Stimulated activated CD8-positive, alpha-beta memory T cell treated with anti-CD3 and anti-CD28 coated beads, Interleukin-15, amount 100 ng/mL, for 48 hours (primary cell): ENCODE measurements at places on chromosomes 1 and 21.
A peak's percentile ranks its signal among the peaks of the same experiment; 100 is the strongest.

- DNase-seq = no peak
These were observed 31.6 kb upstream of the KIF1B start for GRCh38 chr1:10178597-10179405.

- no peak for DNase-seq
These were observed 13.9 kb downstream of the SERTAD4 start for GRCh38 chr1:210246447-210246846.

DNA sequence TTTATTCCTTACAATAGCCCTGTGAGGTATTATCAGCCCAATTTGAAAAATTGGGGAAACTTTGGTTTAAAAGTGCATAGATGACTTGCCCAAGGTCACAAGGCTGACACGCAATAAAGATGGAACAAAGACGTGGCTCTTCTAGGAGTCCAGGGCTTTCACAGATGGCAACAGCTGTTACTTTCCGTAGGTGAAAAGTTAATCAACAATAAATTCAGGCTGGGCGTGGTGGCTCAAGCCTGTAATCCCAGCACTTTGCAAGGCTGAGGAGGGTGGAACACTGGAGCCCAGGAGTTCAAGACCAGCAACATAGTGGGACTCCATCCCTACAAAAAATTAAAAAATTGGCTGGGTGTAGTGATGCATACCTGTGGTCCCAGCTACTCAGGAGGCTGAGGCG, 87.8 kb upstream of the ATF3 start:
- no peak for DNase-seq

DNA sequence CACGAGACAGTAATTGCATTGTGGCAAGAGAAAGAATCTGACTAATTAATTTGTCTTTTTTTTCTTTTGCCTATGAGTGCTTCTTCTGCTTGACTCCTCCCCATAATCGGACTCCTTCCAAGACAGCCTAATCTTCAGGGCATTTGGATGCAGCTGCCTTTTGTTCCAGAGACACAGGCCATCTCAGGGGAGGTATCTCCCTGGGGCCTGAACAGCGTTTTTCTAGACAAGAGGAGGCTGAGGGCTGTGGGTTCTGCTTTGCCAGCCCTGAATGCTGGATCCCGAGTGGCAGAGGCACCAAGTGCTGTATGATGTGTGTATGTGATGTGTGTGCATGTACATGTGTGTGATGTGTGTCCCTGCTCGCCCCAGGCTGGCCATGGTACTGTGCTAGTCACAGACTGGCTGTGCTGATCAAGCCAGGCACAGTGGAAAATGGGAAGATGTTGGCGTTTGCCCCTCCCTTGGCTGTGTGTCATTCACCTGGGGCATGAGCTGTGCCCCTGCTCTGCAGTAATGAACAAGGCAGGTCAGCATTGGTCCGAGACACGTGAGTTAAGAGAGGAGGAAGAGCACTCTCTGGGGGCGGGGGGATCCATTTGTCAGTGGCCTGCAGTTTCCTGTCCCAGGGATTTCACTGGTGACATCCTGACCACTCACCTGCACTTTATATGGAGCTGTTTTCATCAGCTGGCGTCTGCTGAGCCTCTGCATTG, 77.2 kb downstream of the ADARB1 start:
- DNase-seq = no peak

DNA sequence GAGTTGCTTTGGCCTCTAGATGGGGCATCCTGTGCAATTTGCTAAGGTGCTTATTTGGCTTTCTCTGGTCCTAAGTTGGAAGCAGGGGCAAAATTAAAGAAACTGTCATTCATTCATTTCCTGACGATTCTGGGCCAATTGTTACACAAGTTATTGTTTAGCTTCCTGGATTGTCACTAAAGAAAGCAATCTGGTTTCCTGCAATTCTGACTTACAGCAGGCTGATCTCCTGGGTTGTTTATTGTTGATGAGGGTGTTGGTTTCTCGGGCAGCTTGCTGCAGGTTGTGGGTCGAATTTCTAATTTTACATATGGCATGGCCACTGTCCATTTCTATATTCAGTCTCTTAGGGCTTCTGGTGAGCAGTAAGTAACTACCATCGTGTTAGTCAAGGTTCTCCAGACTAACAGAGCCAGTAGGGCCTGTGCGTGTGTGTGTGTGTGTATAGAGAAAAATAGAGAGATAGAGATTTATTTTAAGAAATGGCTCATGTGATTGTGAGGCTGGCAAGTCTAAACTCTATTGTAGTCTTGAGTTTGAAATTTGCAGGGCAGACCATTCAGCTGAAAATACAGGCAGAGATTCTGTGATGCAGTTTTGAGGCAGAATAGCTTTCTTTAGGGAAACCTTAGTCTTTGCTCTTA, 30.4 kb downstream of the CTH start:
- no peak for DNase-seq

GRCh38 chr1:107430540-107431228, 289.8 kb downstream of the NTNG1 start:
- DNase-seq = no peak

- no peak for DNase-seq
These were observed 42.7 kb downstream of the GJA5 start for GRCh38 chr1:147717706-147718097.

- DNase-seq = no peak
These were observed 185.9 kb downstream of the SLC45A1 start for GRCh38 chr1:8503842-8504241.

- no peak for DNase-seq
These were observed 62.6 kb downstream of the ABL2 start for GRCh38 chr1:179166663-179167417.

- no peak for DNase-seq
These were observed 26.5 kb downstream of the APP start for GRCh38 chr21:26144031-26144430.

GRCh38 chr1:44553127-44553758, 121.0 kb downstream of the TMEM53 start:
- no peak for DNase-seq

DNA sequence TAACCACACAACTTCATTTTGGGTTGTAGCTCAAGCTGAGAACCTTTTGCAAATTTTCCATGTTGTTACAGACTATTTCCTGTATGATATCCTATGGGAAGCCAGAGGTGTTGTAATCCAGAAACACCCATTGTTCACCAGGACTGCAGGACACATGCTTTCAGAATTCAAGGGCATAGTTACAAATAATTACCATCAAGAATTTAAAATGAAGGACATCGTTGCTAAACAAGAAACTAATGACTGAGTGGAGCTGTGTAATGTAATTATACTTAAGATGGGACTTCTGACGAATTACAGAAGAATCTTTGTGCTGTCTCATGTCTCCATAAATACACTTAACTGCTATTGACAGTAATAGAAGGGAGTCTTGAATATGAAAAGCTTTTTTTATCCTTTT, 47.6 kb upstream of the HOOK1 start:
- no peak for DNase-seq

GRCh38 chr1:68015971-68016370, 34.5 kb downstream of the DIRAS3 start:
- no peak for DNase-seq

- DNase-seq = no peak
These were observed 11.2 kb upstream of the TTLL7 start for GRCh38 chr1:84010136-84010535.

DNA sequence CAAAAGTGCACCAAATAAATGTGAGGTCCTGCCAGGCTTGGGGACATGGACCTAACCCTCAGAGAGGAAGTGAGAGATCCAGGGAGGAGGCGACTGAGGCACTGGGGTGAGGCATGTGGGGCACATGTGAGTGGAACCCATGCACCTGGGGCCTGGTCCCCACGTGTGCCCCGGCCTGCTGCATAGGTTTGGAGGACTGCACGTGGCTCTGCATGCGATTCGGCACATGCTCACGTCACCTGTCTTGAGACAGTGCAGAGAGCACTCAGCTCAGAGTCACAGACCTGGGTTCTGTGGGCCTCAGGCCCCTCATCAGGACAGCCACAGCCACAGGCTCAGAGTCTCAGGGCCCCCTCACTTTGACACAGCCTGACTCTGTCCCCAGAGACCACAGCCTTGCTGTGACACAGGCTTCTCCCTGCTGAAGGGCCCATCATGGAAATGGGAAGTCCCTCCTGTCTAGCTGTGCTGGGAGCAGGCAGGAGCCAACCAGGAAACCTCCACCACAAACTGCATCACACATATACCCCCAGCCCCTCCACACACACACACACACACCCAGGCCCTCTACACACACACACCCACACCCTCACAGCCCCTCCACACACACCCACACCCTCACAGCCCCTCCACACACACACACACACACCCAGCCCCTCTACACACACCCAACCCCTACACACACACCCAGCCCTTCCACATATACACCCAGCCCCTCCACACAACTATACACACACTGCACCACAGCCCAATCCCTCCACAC, 48.2 kb downstream of the SLC9A1 start:
- no peak for DNase-seq

DNA sequence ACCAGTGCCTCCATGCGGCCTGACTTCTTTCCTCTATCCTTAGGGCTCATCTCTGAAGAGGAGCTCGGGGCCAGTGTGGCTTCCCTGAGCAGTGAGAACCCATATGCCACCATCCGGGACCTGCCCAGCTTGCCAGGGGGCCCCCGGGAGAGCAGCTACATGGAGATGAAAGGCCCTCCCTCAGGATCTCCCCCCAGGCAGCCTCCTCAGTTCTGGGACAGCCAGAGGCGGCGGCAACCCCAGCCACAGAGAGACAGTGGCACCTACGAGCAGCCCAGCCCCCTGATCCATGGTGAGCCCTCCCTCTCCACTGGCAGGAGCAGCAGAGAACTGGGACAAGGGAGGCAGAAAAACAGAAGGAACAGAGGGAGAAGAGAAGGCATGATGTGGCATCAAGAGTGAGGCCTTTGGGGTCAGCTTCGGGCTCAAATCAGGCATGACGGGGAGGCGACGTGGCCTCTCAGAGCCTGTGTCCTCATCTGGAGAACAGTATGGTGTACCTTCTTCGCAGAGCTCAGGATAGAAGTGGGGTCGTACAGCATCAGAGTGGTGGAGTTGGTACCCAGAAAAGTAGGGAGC, 6.5 kb upstream of the LRRC71 start:
- no peak for DNase-seq

GRCh38 chr21:29342363-29342957, 43.7 kb downstream of the BACH1 start:
- DNase-seq = peak; percentile 79

- DNase-seq = no peak
These were observed 5.3 kb downstream of the SYTL1 start for GRCh38 chr1:27346991-27347624.

DNA sequence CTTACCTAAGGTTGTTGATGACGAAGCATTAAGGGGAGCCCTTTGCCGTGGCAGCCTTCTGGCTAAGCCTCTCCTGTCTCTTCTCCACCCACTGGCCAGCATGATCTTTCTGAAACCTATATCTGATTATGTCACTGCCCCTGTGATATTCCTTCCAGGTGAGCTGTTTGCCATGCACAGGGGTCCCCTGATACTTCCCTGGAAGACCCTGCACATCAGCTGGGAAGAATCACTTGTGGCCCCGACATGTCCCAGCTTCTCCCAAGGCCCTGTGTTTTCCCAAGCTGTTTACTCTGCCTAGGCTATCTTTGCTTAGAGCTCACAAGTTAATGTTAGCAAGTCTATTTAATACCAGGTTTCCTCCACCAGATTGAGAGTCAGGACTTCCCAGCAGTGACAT, 12.3 kb downstream of the RD3 start:
- DNase-seq = no peak

DNA sequence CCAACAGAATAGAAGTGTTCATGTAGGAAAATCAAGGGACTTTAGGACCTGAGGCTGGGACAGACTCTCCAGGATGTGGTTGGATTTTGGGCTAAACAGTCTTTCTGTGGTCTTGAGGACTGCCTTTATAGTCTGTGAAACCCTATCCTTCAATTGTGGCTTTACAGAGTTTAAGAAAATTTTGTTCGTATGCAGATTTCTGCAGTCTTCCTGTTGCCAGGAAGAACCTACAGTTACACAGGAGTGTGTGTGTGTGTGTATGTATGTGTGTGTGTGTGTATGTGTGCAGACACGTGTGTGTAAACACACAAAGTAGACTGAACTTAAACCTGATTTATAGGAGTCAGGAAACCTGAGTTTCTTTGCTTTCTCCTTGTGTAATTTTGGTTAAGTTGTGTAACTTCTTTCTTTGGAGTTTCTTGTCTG, 22.8 kb downstream of the NEK7 start:
- DNase-seq = no peak

GRCh38 chr1:57424231-57425027, 569 bp upstream of the DAB1 start:
- DNase-seq = no peak

- no peak for DNase-seq
These were observed 62.9 kb upstream of the EDN2 start for GRCh38 chr1:41547336-41547735.

GRCh38 chr1:162446946-162447345, 35.0 kb upstream of the SH2D1B start:
- DNase-seq = no peak

GRCh38 chr1:18643154-18644012, 12.7 kb downstream of the PAX7 start:
- no peak for DNase-seq

DNA sequence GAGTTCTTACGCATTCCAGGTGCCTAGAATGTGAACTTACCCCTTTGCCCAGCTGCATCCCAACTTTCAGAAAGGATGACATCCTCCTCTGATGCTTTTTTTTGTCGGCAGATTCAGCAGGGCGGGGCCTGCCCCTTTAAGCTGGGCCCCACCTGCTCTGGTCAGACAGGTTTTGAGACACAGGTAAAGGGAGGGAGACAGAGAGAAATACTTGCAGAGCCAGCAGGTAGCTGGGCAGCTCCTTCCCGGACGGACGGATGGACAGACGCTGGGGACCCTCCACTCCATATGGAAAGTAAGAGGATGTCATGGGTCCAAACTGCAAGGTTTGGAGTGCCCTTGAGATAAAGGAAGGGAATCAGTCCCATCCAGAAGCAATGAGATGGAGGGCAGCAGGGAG, at the start of gene TMEM79:
Gene TMEM79 (plus strand): TSS at position 214 of the 400 bp plus-strand sequence. CDS start 902 bp downstream, outside the sequence.
- no peak for DNase-seq

- no peak for DNase-seq
These were observed 213.5 kb upstream of the PTGFR start for GRCh38 chr1:78277253-78277652.

DNA sequence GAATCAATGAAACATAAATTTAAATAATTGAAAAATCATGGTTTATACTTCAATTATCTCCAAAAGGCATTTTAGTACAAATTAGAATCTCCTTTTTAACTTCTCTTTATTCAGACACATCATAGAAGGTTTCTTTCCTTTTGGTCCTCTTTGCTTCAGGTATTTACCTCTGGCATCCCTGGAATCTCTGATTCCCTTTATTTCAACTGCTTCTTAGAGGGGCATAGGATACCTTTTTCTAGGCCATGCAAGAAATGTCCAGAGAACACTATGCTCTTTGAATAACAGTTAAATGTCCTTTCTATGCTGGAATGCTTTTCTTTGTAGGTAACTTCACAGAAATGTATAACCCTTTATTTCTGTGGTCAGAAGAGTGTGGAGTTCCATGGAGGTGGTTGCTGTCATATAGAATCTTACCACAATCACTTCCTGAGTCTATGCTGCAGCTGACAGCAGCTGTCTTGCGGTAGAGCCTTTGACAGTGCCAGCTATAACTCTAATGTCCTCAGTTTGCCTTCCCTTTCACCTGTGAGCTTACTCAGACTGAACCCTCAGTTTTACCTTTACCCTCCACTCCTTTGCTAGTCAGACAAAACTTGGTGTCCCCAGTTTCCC, 8.6 kb downstream of the LAMC2 start:
- DNase-seq = no peak
